ENCODE measurements at places on chromosomes 4 and X. TPM values are rescaled to one million over a fixed set of nuclear protein-coding genes. Genes with fewer than 3 reads are reported as not detected.
A peak's percentile ranks its signal among the peaks of the same experiment; 100 is the strongest.

GRCh38 chrX:23884427-23885024, 23.2 kb downstream of the APOO start:
- peak; percentile 23 for DNase-seq

DNA sequence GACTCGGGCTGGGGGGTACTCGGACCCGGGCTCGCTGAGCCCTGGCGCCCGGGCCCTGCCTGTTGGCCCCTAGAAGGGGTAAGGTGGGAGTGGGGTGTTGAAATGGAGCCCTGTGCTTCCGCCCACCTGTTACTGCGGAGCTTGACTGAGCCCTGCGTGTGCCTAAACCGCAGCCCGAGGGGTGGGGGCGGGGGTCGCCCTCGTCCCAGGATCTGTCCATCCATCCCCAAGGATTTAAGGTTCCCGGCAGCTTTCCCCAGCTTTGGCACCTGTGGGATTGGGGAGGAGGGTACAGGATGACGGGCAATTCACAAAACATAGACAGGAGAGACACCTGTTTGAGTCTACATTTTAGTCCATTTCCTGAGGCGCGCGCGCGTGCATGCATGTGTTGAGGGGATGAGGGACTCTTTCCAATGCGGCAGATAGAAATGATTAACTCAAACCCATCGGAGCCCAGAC, 779 bp downstream of the GABRQ start:
- no peak for DNase-seq

DNA sequence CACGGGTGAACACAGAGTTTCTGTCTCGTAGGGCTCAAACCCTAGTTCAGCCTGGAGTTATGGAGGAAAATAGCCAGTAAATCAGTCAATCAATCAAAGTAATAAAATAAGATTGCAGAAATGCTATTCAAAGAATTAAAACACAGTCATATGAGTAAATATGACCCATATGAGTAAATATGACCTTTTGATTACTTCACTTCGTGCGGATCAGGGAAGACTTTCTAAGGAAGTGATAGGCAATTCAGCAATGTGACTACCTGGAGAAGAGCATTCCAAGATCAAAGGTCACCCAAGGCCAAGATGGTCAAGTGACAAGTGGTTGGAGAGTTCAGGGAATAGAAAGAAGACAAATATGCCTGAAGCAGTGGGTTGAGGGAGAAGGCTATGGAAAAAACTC, 722.6 kb downstream of the ADGRL3 start:
- peak; percentile 55 for DNase-seq

DNA sequence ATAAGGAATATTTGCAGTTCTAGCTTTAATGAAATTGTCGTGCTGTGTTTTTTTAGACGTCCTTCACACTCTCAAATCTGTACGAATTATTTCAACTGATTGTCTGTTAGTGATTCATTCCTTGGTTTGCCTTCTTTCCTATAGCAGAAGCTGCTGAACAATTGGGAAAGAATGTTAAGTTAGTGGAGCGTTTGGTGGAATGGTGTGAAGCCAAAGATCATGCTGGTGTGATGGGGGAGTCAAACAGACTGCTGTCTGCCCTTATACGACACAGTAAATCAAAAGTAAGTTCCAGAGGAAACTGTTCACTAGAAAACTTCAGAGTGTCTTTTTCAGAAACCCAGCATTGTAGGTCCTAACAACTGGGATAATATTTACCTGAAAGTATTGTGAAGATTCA, 159.9 kb downstream of the RAP1GDS1 start:
- DNase-seq: no peak

- peak; percentile 92 for DNase-seq
Measured at GRCh38 chr4:149465955-149466354, 349.7 kb downstream of the IQCM start.

DNA sequence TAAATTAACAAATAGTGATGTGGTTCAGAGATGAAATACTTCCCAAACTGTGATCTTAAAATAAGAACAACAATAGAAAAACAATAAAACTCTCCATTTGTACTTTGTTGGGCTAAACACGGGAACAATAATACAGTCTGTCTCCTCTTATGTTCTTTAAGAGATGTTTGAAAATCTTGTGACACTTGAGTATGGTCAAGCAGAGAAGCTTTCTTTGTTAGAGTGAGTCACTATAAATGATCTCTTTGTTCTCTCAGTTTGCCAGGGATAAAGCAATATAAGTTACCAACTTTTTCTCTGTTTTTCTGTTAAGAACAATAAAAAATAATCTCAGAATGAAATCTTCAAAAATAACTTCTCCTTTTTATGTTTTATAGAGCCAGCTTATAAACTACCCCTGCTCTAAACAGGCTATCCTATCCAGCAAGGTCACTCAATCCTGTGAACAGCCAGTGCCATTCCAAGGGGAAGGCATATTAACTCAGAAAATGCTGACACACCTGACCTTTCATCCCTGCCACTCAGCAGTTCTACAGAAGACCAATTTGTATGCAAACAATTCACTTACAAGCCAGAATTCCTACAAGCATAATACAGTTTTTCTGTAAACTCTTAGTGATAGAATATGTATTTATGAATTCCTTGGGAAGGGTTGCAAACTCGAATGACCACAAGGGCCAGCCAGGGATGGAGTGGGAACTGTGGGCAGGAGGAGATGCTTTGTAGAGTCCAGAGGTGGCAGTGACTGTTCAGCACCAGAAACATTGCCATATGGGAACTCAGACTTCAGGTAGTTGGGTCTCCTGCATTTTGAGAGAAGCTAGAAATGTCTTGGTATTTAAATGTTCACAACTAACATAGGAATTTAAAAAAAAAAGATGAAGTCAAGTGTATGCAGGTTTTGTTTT, 52.2 kb downstream of the AFM start:
- DNase-seq: no peak

DNA sequence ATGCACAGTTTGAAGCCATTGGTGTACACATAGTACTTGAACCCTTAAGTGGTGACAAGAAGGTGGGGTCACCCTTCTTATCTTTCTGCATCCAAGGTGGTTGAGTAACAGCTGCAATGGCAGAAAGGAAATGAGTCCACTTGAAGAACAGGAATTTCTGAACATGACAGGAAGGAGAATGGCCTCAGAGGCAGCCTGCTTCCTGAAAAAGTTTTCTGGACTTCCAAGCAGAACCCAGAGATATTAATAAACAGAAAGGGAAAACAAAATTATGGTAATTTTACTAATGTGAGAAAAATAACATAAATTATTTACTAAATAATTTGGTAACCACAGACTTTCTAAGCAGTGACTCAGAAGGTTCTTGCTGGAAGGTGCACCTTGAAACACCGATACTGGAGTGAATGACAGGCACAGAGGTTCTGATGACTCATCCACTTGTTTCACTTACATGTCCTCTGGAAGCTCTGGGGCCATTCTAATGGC, 119.9 kb upstream of the HS3ST1 start:
- DNase-seq: peak; percentile 94

DNA sequence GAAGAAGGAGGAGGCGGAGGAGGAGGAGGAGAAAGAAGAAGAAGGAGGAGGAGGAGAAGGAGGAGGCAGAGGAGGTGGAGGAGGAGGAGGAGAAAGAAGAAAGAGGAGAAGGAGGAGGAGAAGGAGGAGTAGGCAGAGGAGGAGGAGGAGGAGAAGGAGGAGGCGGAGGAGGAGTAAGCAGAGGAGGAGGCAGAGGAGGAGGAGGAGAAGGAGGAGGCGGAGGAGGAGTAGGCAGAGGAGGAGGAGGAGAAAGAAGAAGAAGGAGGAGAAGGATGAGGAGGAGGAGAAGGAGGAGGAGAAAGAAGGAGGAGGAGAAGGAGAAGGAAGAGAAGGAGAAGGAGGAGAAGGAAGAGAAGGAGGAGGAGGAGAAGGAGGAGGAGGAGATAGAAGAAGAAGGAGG, 19.9 kb downstream of the MRFAP1 start:
- DNase-seq: no peak

- DNase-seq: no peak
Measured at GRCh38 chrX:32538554-32538953, 672.8 kb downstream of the DMD start.

- DNase-seq: peak; percentile 93
Measured at GRCh38 chr4:183492791-183493222, 12.1 kb upstream of the ING2 start.

DNA sequence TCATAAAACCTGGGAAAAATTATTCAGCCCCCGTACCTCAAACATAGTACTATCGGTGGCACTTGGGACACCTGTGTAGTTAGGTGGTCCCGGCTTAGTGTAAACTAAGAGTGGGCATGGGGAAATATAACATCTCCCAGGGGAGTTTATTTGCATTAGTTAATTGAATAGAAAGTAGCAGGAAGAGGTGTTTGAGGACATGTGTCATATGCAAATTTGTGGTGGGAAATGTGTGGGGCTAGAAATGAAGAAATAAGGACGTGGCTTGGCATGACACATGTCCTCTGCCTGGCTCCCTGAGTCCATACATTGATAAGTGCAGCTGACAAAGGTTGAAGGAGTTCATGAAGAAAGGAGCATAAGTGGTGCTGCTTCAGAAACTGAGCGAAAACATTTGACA, 483.6 kb downstream of the SH2D1A start:
- DNase-seq: peak; percentile 22

- DNase-seq: no peak
Measured at GRCh38 chrX:153622661-153623309, 23.8 kb upstream of the CCNQ start.

- DNase-seq: peak; percentile 91
Measured at GRCh38 chr4:54077812-54078211, 13.4 kb upstream of the CHIC2 start.

DNA sequence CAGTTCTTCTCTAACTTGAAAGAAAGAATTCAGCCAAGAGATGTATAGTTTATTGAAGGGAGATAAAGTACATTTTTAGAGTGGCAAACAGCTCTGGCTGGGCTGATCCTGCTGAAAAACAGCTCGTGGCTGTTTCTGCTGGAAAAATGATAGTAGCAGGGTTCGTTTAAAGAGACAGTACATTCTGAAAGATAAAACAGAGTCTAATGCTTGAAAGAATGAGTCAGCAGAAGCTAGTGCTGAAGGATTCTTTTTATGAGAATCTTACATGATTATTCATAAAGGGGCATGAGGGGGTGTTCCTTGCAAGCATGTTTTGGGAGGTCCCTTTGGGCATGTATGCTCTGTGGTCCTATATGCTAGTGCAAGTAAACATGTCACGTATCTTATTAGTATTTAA, 790.0 kb downstream of the PCDH18 start:
- DNase-seq: no peak

DNA sequence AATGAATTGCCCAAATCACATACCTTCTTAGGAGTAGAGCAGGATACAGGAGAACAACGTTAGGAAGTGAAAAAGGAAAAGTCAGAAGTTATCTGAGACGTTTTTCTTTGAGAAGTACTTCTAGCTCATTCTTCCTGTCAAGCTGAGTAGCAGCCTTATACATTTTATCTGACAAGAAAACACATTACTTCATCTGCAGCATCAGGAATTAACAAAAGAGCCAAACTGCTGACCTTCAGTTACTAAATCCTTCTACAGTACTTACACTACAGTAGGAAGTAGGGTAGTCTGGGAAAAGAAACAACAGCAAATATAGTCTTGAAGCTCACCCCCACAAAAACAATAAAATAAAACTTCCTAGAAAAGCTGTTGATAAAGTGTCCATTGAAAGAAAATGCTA, 57.0 kb downstream of the ATP11C start:
- no peak for DNase-seq

GRCh38 chr4:90080116-90080515, 47.1 kb upstream of the CCSER1 start:
- no peak for DNase-seq

DNA sequence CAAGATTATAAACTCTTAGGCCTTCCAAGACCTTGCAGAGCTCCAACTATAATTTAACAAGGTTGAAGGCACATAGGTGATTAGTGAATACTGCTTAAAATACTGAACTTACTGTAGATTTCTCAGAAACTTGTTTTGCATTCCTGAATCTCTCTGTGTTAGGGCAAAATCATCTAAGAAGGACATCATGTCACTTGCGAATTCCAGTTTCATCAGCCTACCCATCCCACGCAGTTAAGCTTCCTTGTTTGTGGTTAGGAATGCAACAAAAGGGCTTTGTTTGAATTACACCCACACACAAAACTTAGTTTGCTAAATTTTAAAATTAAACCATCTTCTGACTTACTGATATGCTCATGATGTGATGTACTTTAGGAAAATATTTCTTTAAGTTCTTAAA, 174.0 kb downstream of the SOWAHB start:
- DNase-seq: peak; percentile 77

DNA sequence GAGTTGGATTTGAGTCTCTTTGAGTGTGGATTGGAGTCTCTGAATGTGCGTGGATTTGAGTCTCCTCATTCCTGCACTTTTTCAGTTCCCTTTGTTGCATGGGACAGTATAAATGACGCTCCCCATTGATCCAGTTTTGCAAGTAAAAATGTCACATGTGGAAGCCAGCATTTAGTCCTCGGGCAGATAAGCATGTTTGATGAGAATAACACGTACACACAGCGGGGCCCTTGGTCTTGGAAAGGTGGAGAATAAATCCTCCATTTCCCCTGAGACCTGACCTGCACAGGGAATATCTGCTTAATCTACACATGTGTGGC, 8.1 kb downstream of the P2RY8 start:
- DNase-seq: no peak

DNA sequence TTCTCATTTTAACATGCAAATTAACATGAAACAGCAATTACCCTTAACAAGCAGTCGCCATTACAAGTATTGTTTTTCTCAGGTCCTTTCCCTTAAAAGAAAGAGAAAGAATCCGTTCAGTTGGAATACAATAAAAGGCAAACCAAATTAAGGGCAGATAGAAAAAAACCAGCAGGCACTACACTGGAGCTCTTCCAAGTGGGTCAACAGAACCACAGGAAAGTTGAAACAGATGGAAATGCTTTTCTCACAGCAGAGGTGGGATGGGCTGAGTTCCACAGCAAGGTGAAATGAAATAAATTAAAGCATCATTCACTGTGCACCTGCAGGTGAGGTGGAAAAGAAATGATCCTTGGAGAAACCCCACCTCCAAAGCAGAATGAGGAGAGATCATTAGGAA, 102.6 kb downstream of the APBB2 start:
- DNase-seq: no peak

GRCh38 chr4:4488405-4489404, 53.1 kb downstream of the STX18 start:
- DNase-seq: peak; percentile 74

Gene JAKMIP1
- total RNA-seq: not detected

Gene EXOC1L
- total RNA-seq: not detected

Gene BBS12
- 6.8 TPM for total RNA-seq

Gene CSN1S1
- not detected for total RNA-seq

Gene KCND1
- total RNA-seq: 0.26 TPM

Gene PRKG2
- 7.0 TPM for total RNA-seq

Gene IBSP
- not detected for total RNA-seq

Gene MAGEB4
- not detected for total RNA-seq

Gene TXLNG
- 11.6 TPM for total RNA-seq

Gene ZAR1
- total RNA-seq: not detected

Gene INTU
- 3.9 TPM for total RNA-seq

Gene TCP11X2
- not detected for total RNA-seq

Gene KIAA1210
- total RNA-seq: not detected
